CD4-positive, alpha-beta T cell treated with Interleukin-15 for 1 hour (primary cell): ENCODE measurements at places on chromosomes 2 and 18.

DNA sequence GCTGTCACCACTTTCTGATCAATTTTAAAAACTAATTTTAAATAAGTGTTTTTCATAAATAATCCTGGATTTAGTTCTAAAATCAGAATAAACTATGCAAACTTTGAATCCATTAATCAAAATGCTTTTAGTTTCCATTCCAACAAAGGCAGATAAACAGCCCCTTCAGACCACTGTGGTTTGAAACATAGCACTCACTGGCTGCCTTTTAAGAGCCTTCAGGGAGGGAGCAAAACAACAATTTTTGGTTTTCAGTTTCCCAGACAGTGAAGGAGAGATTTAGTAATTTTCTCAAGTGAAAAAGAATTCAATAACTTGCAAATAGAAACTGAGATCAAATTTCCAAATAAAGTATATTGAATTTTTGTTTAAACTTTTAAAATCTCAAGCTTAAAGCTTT lies 46.1 kb downstream of the CDK15 start:
- DNase-seq: no peak

DNA sequence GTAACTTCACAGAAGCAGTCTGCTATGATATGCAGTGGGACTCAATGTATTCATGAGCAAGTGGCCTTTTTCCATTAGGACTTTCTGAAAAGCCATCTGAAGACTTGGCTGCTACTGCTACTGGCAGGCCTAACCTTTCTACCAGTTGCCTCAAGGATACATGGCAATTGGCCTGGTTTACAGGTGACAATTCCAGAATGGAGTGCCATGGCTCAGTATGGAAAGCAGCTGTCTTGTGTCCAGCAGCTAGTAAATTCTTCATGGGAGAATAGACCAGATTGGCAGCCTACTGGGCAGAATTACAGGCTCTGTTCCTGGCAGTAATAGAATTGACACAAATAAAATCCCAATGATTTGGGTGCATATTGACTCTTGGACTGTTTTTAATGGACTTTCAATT lies 12.6 kb upstream of the TMX3 start:
- no peak for DNase-seq

DNA sequence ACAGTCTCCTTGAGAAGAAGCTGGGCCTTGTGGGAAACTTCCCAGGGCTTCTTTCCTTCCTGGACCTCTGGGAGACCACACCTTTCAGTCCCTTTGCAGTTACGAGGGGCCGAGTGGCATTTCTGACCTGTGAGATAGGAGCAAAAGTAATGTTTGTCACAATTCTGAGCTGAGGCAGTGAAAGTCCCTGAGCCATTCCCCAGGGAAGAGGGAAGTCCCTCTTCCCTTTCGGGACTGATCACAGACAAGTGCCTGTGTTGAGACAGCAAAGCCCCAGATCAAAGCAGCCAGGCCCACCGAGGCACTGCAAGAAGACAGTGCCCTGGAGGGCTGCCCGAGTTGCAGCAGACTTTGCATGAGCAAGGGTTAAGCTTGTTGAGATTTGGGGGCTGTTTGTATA lies 41.9 kb downstream of the RHOB start:
- no peak for DNase-seq

- no peak for DNase-seq
Measured at GRCh38 chr18:37471637-37472036, 94.0 kb downstream of the CELF4 start.

GRCh38 chr2:134712299-134712698 lies 6.5 kb downstream of the TMEM163 start:
- no peak for DNase-seq

- DNase-seq: no peak
Measured at GRCh38 chr18:60596928-60597327, 224.4 kb upstream of the MC4R start.

- no peak for DNase-seq
Measured at GRCh38 chr2:172009823-172010222, 10.1 kb downstream of the METAP1D start.

- DNase-seq: no peak
Measured at GRCh38 chr2:201965550-201965949, 68.1 kb upstream of the FZD7 start.

DNA sequence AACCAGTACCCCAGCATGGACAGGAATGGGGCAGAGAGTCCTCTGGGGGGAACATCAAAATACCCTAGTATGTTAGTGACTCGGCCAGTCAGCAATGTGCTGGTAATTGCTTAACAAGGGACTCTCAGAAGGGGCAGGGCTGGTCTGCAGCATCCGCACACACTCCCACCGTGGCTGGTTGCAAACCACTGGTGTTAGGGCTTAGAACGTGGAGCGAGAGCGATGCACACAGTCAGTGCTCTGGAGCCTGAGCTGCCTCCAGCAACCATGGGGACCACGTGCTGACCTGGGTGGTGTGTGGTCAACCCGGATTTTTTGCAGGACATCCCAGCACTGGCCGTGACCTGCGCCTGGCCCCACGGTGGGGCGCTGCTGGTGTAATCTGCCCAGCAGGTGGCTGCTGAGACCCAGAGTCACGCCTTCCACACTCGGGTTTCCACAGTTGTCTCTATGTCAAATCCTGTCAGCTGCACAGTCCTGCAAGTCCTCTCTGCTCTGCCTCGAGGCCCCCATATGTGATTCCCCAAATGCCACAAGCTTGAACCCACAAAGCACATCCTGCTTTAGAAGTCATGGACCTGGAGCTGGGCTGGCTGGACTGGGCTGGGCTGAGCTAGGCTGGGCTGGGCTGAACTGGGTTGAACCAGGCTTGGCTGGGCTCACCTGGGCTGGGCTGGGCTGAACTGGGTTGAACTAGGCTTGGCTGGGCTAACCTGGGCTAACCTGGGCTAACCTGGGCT lies 50.6 kb upstream of the GPC1 start:
- no peak for DNase-seq

DNA sequence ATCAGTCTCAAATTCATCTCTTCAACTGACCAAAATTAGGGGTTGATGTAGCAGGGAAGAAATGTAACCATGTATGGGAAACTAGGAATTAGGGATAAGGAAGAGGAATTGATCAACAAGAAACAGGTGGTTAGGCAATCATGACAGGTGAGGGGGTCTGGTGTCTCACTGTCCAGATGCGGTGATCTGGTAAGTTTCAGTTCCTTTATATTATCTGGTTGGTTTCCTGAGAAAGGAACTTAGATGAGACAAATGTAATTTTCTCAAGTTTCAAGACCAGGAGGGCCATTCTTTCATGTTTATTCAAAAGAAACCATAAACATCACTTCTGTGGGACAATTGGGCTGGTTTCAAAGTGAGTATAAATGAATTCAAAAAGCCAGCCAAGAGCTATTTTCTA lies 306.2 kb upstream of the KCNJ3 start:
- no peak for DNase-seq

- no peak for DNase-seq
Measured at GRCh38 chr2:230346921-230347533, 20.0 kb downstream of the SP140L start.

GRCh38 chr2:105919826-105920225 lies 175.1 kb downstream of the NCK2 start:
- no peak for DNase-seq

GRCh38 chr18:36729197-36729596 lies 99.6 kb downstream of the TPGS2 start:
- DNase-seq: no peak

- no peak for DNase-seq
Measured at GRCh38 chr2:154640000-154640399, 58.5 kb upstream of the KCNJ3 start.

GRCh38 chr2:100142393-100142792 lies at the start of gene AFF3:
AFF3 (minus strand) TSS chr2:100142590; CDS start chr2:100104454, 38,136 bp downstream.
- peak; percentile 78 for DNase-seq

GRCh38 chr2:204365811-204366210 lies 179.5 kb upstream of the PARD3B start:
- no peak for DNase-seq

DNA sequence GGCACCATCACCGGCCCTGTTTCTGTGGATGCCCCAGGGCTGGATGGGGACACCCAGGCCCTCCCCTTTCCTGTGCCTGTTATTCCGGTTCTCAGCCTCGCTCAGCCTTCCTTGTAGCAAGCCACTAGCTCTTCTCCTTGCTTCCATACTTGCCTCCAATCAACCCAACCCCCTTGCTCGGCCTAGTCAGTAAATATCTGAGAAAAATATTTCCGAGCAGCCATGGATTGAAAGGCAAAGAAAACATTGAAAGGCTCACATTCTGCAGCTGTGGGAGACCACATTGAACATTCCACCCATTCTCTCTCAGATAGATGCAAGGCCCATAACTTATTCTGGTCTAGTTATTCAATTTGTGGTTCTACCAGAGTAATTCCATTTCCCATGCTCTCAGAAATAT lies 114.9 kb downstream of the SPP2 start:
- DNase-seq: no peak

GRCh38 chr2:112173646-112174319 lies 35.6 kb downstream of the FBLN7 start:
- no peak for DNase-seq

GRCh38 chr2:158755310-158756087 lies 39.6 kb upstream of the DAPL1 start:
- no peak for DNase-seq

- no peak for DNase-seq
Measured at GRCh38 chr2:233435436-233436190, 81.3 kb downstream of the DGKD start.

DNA sequence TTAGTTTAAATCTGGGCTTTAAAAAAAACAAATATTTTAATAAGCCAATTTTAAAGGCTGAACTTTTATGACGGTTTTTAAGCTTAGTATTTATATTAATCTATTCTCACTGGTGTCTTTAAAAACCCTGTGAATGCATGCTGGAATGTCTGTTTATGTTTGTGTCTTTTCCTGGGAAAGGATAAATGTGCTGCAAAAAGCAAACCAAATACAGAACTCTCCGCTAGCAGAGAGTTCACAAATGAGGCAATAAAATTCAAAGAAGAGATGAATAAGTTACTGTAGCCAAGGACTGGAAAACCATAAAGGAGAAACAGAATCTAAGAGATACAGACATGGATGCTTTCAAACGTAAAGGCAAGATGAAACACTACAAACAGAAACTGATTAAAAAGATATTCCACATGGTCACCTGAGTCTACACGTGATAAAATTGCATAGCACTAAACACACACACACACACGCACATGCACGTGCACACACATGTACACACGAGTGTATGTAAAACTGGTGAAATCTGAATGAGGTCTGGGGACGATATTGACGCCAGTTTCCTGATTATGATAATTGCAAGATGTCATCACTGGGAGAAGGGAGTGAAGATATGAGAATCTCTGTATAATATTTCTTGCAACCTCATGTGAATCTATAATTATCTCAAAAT lies 4.5 kb downstream of the TWIST2 start:
- DNase-seq: no peak

DNA sequence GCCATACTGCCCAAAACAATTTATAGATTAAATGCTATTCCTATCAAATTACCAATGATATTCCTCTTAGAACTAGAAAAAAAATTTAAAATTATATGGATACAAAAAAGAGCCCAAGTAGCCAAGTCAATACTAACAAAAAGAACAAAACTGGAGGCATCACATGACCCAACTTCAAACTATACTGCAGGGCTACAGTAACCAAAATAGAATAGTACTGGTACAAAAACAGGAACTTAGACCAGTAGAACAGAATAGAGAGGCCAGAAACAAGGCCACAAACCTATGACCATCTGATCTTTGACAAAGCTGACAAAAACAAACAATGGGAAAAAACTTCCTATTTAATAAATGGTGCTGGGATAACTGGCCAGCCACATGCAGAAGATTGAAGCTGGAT lies 86.1 kb upstream of the KYNU start:
- DNase-seq: no peak

GRCh38 chr2:234977228-234977679 lies 25.4 kb downstream of the SH3BP4 start:
- no peak for DNase-seq

GRCh38 chr18:54860941-54861340 lies 32.7 kb downstream of the RAB27B start:
- DNase-seq: no peak

GRCh38 chr2:140440815-140441214 lies 1660.6 kb upstream of the NXPH2 start:
- DNase-seq: no peak

GRCh38 chr18:32019251-32019948 lies 775 bp downstream of the RNF125 start:
- peak; percentile 78 for DNase-seq

GRCh38 chr18:44039826-44040225 lies 640.9 kb upstream of the SETBP1 start:
- DNase-seq: no peak

DNA sequence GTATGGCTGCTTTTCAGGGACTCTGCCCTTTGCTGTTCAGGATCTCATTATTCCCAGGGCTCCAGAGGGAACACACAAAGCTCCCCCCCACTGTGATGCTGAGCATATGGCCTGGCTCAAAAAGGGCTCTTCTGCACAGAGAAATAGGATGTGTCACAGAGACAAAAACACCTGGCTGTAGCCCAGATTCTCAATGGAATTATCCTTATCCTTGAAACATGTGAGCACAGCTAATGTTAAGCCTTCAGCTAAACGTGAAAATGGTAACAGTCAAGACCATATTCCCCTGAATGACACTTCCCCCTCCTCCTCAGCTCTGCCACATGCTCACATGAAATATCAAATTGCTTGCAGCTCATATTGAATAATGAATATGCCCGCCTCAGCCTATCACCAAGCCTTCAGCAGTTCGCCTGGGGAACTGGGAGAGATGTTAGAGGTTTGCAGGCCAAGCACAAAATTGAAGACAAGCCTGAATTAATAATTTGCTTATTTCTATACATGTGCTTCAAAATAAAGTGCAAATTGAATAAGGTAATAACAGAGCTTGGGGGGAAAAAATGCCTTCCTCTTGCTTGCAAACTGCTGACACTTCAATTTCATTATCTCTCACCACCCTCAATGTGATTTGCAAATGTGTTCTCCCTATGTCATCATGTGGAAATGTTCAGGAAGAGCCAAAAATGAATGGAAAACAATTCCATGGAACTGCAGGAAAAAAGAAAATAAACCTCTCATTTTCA lies 181.0 kb upstream of the HNRNPA3 start:
- no peak for DNase-seq

- no peak for DNase-seq
Measured at GRCh38 chr18:79786786-79787526, 10.8 kb upstream of the KCNG2 start.

- no peak for DNase-seq
Measured at GRCh38 chr18:41845563-41845962, 109.5 kb upstream of the PIK3C3 start.

GRCh38 chr2:71894261-71894660 lies 253.4 kb downstream of the CYP26B1 start:
- DNase-seq: no peak

DNA sequence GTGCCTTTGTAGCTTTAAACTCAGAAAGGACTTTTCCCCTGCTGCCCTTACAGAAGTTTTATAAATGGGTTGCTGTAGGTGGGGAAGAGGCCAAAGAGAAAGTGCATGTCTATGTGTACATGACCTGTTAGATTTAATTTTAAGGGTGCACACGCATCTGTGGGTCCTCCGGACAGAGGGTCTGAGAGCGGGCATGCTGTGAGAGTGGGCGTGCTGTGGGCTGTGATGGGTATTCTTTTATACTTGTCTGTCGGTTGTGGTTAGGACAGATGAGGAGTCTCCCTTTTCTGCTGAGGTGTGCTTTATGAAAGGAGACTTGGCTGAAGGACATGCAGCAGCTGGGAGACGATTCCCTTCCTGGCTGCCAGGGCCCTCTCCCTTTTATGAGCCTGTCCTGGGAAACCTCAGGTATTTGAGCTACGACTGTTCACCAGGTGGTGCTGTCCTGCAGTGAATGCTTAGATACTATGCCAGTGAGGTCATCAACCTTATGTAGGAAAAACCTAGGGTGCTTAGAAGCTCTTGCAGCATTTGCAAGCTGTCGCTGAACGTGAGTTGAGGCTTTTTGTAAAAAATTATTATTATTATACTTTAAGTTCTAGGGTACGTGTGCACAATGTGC lies 67.5 kb downstream of the TANC1 start:
- no peak for DNase-seq
